ENCODE measurements at places on chromosomes 3 and 15.

GRCh38 chr15:68256675-68257450, 20.7 kb upstream of the FEM1B start:
- peak; percentile 81 for DNase-seq

GRCh38 chr3:117630885-117631284, 921.3 kb downstream of the TUSC7 start:
- DNase-seq = peak; percentile 85

DNA sequence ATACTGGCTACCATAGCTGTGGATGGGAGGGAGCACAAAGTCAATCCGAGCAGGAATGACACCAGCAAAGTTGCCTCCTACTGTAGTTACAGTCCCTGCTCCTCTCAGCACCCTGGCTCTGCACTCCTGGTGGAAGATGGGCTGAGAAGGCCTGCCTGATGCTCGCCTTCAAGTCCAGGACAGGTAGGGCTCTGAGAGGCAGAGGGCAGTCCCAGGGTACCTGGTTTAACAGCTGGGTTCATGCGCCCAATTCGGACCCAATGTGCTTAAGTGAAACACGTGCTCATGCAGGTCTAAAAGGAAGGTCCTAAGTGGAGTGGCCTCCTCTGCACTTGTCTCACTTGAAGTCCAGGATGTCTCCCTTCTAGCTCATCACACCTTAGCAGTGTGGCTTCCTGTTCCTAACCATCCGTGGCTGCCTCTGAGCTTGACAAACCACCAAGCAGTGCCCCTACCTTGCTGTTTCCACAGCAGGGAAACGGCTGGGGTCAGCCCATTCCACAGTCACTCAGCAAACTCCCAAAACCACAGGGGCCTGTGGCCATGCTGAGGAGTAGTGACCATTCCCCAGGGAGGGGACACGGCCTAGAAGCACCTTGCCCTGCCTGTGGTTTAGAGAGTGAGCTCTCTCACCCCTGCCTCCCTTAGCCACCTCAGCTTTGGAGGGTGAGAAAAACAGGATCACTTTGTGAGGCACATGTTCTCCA, 3.9 kb upstream of the MUSTN1 start:
- no peak for DNase-seq

GRCh38 chr15:66167854-66168253, 85.7 kb downstream of the MEGF11 start:
- DNase-seq = no peak

DNA sequence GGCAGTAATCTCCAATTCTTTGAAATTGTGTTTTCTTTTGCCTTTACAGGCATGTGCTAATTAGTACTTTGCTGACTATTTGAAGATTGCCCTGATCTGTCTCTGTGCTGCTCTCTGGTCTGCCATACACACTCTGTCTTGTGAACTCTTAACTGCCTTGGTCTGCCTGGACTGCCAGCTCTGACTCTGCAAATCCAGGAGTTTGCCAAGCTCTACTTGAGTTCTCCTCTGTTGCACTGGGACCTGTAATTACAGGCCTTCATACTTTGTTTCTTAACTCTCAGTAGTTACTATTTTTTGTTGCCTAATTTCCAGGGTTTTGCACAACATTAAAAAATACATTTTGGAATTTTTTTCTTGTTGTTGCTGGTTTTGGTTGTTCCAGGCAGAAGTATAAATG, 155.0 kb downstream of the RSRC1 start:
- DNase-seq = no peak

GRCh38 chr3:12141350-12141749, 17.4 kb downstream of the TIMP4 start:
- no peak for DNase-seq

DNA sequence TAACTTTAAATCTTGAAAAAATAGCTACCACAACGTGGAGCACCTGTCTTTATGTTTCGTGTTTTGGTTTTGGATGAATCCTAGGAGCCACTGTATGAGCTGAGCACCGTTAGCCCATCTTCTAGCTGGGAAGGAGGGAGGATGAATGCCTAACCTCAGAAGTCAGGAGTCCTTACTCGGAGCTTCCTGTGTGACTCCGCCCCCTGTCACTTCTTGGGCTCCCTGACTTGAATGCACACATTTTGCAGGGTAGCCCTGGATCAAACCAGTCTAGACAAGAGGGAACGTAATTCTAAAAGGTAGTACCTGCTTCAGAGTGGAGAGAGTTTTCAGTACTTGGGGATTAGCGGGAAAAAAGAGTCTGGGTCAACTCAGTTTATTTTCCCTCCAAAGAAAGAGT, 5.3 kb downstream of the GABRA5 start:
- no peak for DNase-seq

Data from SHP77 treated with DMSO at 0.1 percent for 48 hours (cell line).